ENCODE measurements at places on chromosomes 6 and 20.

- no peak for DNase-seq
These were observed 87.4 kb downstream of the GJA1 start for GRCh38 chr6:121522771-121523386.

DNA sequence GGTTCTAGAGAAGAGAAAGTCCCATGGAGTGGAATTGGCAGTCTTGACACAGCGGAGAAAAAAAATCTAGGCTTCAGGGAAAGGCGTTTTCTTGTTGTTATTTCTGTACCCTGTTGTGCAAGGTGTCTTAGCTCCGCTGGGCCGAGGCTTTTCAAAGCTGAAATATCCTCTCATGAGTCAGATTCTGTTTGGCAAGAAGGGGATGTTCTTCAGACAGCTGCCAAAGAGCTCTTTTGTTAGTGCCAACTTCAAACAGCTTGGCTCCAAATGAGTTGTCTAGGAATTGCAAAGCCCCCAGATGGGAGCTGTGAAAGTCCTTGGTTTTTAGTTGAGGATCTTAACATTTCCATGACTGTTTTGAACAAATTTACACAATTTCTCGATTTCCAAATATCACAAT, 45.6 kb downstream of the LRRN4 start:
- DNase-seq: peak; percentile 69

GRCh38 chr6:42533794-42534193, 30.0 kb upstream of the UBR2 start:
- DNase-seq: no peak

- DNase-seq: no peak
These were observed 222.6 kb downstream of the C6orf118 start for GRCh38 chr6:165086814-165087213.

GRCh38 chr20:32437391-32438074, 79.4 kb downstream of the ASXL1 start:
- DNase-seq: no peak

GRCh38 chr20:63452341-63452740, 20.1 kb downstream of the KCNQ2 start:
- DNase-seq: no peak

GRCh38 chr6:49551078-49551865, 804 bp downstream of the C6orf141 start:
- DNase-seq: no peak

GRCh38 chr20:33019465-33020277, 11.8 kb upstream of the BPIFB6 start:
- no peak for DNase-seq

DNA sequence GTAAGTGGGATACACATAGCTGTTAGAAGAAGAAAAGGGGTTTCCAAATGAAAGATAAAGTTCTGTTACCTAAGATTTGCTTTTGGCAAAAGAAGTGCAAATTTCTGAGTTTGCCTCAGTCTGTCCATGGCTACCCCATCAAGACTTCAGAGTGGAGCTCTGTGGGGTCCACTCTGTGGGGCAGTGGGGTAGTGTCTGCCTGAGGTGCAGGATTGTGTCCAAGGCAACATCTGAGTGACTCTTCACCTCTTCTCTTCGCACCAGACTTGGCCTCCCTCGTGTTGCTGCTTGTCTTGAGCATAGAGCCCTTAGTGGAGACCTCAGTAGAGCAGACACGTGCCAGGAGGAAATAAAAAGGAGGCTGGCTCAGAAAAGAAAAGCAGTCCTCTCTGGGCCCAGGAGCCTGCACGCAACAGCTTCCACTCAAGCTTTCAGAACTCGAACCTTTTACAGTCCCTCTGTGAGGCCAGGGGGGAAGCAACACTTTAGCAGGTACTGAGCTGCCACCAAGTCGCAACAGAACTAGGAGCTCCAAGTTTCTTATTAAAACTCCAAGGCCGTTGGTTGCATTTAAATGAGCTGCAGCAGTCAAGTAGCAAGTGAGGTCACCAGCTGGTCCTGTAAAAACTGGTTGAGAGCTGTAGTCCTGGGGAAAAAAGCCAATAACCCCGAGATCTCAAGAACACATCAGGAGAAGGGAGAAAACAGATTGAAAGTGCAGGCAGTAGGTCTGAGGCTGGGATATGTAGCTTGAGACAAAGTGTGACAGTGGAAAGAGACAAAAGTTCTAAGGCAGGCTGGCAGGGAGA, 413.5 kb downstream of the CDC5L start:
- DNase-seq: no peak

DNA sequence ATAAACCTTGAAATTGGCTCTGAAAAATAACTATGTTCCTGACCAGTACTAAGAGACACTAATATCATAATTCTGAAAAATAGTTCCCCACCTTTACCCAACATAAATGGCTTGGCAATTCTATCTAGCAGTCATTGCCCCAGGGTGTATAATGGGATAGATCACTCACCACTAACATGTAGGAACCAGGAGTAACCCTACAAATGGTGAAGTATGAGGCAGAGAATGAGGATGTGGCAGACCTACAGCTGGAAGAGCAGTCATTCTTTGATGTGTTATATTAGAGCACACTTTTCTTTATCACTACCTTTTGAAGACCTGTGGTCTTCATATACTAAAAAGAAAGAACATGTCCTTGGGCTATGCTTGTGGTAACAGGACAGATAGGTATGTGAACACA, 136.5 kb upstream of the SYNDIG1 start:
- DNase-seq: no peak

- peak; percentile 9 for DNase-seq
These were observed 1.4 kb downstream of the DEFB132 start for GRCh38 chr20:258963-259362.

GRCh38 chr6:35248300-35248699, 11.2 kb upstream of the ZNF76 start:
- peak; percentile 1 for DNase-seq

DNA sequence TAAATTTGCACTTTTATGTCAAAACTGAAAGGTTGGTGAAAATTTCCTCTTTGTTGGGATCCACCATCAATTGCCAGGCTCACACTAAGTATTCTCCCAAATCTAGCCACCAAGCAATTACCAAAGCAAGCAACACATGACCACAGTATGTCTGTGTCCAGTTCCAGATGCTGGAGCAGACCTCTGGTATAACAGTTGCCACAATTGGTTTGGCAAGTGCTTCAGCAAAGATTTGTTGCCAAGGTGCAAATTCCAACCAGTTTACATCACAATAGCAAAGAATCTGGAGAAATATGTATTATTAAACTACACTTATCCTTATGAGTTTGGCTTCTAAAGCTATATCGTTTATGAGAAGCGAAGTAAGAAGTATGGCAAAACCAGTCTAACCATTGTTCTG, 6.4 kb downstream of the GTF2H5 start:
- DNase-seq: no peak

- DNase-seq: peak; percentile 47
These were observed 3.2 kb downstream of the GRIK2 start for GRCh38 chr6:101396548-101397173.

GRCh38 chr6:29990931-29991330, 48.6 kb downstream of the HLA-A start:
- DNase-seq: no peak

- no peak for DNase-seq
These were observed 873 bp upstream of the GCM2 start for GRCh38 chr6:10882657-10883171.

GRCh38 chr20:38248133-38248532, 12.4 kb downstream of the KIAA1755 start:
- no peak for DNase-seq

DNA sequence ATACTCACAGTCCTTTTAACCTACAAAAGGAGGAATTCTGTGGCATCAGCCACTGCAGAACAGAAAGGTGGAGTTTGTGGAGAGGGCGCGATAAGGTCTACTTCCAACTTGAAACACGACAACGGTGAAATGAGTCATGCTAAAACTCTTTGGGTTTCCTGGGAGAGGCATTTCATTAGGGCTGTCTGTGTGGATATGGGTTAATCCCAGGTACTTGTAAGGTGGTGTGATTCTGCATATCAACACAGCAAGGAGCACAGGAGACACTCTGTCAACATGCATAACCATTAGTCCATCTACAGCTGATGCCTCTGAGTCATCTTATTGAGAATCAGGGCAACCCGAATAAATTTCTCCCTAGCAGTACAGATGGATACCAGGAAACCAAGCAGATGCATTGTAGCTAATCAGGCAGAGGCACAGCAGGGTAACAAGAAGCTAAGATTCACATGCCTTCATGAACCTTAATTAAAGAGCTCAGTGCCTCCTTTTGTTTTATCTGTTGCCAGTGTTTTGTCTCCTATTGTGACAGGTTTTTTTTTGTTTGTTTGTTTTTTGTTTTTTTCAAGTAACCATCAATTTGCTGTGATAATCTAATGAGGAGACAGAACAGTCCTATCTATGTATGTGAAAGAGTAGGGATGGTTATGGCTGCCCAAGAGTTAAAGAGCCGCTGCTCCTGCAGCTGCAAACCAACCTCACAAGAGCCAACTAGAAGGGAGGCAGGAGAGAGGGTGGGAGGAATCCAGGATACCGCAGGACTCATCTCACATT, 315.8 kb upstream of the SOX4 start:
- no peak for DNase-seq
